Stimulated activated CD4-positive, alpha-beta T cell treated with anti-CD3 and anti-CD28 coated beads, Interleukin-1b, Interleukin-23, amount 100 ng/mL, for 48 hours (primary cell): ENCODE measurements at places on chromosomes 13 and 19.

DNA sequence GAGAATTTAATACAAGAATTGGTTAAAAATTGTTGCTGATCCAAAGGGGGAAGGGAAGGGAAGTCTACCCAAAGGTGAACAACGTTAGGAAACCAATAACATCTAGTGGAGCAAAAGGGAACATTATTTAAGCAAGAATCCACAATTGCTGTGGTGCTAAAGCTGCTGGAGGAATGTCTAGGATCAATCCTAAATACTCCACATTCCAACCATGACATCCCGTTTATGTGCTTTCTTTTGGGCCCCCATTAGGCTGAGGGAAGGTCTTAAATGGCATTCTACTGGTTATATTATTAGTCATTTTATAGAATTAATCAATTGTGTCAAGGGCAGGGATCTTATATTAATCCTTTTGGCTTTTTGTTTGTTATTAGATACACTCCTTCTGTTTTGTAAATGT is 39.9 kb upstream of the VWA8 start:
- no peak for DNase-seq

DNA sequence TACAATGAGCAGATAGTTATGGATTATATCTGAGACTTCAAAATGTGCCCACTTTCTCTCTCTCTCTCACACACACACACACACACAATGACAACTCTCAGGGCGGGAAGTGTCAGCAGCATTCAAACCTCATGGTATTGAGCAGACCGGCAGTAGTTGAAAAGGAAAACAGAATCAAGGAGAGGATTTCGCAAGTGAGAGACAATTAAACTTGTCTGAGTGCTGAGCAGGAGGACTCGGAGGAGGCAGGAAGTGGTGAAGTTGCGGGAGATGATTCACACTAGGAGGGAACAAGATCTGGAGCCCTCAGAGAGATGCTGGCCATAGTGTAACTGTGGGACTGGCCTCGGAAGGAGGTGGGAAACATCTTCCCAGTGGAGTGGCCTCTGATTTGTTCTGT is 353.1 kb downstream of the EFNB2 start:
- no peak for DNase-seq

DNA sequence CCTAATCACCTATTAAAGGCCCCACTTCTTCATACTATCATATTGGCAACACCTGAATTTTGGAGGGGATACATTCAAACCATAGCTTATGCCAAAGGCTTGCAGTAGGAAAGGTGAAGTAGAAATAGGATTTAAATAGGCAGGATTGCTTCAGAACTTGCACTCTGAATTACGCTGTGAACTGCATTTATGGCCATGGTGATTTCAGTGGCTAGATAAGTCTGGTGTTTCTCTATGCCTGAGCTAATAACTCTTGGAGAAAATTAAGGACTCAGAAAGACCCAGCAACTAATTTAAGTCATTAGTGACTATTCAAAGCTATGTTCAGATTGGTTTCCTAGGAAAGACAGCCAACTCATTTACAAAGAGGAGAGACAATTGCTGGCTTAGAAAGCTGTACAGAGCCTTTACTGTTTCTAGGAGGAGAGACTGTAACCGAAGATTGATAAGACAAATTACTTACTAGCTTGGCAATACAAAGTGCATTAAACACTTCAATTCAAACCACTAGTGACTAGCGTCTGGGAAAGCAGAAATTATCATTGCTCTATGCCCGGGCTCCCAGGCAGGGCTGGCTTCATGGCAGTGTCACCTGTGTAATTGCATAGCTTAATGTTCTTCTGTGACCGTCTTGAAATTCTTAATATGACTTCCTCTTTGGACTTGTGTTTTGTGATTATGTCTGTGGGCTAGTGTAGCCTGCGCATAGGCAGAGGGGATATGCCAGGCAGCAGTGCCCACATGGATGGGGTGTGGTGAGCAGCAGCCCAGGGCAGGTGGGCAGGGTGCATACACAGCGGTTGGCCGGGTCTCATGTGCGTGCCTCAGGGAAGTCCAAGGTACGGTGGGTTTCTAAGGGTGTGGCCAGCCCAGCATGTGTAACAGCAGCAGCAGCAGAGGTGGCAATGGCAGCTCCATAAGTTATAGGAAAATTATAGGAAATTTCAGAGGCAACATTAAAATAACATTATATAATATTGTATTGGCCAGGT is 60.1 kb downstream of the KL start:
- no peak for DNase-seq

- DNase-seq: peak; percentile 20
Measured at GRCh38 chr19:55257461-55258420, 1.1 kb downstream of the PPP6R1 start.

- no peak for DNase-seq
Measured at GRCh38 chr13:26225896-26226617, 3.9 kb upstream of the RNF6 start.

- no peak for DNase-seq
Measured at GRCh38 chr13:37645181-37645740, 46.7 kb upstream of the POSTN start.

- no peak for DNase-seq
Measured at GRCh38 chr13:39210961-39211534, 172.8 kb downstream of the NHLRC3 start.

DNA sequence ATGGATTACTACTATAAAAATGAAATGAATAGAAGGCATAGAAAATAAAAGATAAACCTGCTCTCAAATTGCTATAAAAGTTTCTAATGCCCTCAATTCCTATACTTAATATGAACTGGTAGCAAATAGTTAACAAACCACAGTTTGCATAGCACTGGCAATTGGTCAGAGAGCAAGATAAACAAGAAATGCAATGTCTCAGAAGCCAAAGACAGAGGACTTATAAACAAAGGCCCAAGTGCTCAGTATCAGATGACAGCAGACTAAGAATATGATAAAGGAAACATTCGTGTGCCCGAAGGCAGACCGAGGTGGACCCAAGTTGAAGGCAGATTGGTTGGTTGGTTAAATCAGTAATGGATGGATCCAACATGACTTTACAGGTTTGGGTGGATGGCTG is 50.6 kb downstream of the IPO5 start:
- DNase-seq: no peak

- DNase-seq: no peak
Measured at GRCh38 chr13:72186730-72187422, 319.9 kb upstream of the DACH1 start.

GRCh38 chr19:51020988-51021651 is 1.6 kb upstream of the KLK10 start:
- DNase-seq: no peak

DNA sequence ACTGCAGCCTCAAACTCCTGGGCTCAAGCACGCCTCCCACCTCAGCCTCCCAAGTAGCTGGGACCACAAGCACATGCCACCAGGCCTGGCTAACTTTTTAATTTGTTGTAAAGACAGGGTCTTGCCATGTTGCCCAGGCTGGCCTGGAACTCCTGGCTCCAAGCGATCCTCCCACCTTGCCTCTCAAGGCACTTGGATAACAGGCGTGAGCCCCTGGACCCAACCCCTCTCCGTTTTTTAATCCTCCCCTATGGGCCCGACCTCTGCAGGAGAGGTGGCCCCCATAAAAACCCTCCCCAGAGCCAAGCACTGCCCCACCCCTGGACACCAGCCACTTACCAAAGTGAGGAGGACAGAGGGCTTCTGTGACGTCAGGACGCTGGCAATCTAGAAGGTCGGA is 28.6 kb downstream of the PEPD start:
- no peak for DNase-seq

GRCh38 chr13:21688056-21688455 is 17.2 kb downstream of the FGF9 start:
- no peak for DNase-seq

- no peak for DNase-seq
Measured at GRCh38 chr13:43136920-43137575, 113.7 kb downstream of the DNAJC15 start.

- DNase-seq: no peak
Measured at GRCh38 chr13:113423520-113424163, 29.6 kb downstream of the ADPRHL1 start.

- peak; percentile 31 for DNase-seq
Measured at GRCh38 chr13:40130871-40131636, 475.6 kb downstream of the COG6 start.

DNA sequence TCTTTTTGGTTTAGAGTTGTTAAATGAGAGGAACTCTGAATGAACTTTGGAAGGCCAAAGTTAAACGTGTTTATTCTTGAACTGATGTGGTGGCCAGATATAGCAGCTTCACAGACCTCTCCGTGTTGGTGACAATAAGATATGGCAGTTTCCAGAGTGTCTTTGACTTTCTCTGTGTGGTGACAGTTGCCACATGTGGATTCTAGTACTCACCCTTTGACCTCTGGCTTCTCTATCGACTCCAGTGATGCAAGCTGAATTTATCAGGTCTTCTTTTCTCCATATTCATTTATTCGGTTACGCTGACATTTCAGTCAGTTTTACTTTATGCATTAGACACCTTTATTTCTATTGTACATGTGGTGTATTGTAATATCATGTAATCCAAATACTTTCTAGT is 1469.5 kb downstream of the SLITRK1 start:
- DNase-seq: no peak

DNA sequence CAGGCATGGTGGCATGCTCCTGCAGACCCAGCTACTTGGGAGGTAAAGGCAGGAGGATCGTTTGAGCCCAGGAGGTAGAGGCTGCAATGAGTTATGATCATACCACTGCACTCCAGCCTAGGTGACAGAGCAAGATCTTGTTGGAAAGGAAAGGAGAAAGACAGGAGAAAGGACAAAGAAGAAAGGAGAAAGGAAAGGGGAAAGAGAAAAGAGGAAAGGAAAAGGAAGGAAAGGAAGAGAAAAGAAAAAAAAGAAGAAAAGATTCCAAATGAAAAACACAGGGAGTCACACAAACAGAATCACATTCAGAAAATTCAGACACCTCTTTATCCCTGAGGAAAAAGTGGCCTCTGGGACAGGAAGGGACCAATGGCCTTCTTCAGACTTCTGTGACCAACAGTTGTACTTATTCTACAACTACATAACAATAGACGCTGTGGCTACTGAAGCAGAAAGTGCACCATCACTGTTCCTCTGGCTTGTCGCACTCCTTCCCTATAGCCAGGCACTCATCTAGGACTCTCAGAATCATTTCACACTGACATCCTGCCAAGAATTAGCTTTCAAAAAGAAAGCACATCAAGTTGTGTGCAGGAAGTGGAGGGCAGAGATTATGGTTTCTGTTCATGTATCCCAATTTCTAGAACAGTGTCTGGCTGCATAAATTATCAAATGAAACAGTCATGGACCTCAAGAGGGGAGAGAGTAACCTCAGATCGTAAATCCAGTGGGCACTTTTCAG is 5.9 kb downstream of the MTMR6 start:
- DNase-seq: peak; percentile 21

DNA sequence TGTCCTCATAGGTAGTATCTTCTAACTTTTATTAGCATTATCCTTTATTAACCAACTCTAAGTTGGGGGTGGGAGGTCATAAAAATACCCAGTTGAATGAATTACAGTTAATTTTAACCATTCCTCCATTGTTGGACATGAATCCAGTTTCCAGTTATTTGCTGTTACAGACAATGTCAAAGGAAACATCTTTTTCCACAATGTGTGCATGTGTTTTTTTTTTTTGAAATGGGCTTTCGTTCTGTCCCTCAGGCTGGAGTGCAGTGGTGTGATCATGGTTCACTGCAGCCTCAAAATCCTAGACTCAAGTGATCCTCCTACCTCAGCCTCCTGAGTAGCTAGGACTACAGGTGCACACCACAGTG is 32.0 kb downstream of the KLF5 start:
- DNase-seq: no peak

DNA sequence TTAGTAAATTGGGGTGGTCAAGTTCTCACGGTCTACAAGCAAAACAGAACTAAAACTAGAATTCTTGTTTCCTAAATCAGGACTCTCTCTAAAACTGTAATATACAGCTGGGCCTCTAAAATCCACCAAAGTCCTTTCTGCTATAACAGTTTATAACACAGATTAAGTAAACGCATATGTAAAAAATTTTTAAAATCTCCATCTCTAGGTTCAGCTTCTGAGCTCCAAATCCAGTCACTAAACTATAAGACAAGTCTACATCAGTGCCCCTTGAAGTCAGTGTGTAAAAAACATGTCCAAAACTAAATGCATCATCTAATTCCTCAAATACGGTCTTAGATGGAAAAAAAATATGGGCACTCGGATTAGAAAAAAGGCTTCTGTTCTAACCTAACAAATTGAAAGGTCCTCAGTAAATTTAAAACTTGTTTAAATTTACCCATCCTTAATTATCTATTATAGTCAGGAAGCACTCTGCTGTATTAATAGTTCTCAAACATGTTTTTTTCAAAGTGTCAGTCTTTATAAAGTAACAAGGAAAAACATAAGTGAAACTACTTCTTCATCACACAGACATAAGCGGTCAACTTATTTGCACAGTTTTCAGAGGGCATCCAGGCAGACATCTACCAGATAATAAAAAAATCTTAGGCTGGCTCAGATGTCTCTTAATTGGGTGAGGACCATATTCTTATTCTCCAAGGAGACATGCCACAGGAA is 33.6 kb downstream of the ELF1 start:
- DNase-seq: no peak

- no peak for DNase-seq
Measured at GRCh38 chr19:35755131-35755549, 1.7 kb downstream of the HSPB6 start.

GRCh38 chr19:15178629-15179308 is 22.0 kb downstream of the NOTCH3 start:
- DNase-seq: no peak

DNA sequence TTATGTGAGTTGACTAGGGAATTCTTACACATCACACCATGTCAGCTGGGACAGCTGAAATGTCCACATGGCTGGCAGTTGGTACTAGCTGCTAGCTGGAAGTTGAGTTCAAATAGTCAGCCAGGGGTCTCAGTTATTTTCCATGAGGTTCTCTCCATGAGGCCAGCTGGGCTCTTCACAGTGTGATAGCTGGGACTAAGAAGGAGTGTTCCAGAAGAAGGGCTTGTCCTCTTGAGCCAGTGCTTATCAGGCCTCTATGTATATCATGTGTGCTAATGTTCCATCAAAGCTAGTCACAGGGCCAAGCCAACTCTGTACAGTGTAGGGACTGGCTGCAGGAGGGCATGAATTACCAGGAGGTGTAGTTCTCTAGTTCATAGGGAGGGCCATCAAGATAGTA is 11.8 kb downstream of the USPL1 start:
- no peak for DNase-seq

DNA sequence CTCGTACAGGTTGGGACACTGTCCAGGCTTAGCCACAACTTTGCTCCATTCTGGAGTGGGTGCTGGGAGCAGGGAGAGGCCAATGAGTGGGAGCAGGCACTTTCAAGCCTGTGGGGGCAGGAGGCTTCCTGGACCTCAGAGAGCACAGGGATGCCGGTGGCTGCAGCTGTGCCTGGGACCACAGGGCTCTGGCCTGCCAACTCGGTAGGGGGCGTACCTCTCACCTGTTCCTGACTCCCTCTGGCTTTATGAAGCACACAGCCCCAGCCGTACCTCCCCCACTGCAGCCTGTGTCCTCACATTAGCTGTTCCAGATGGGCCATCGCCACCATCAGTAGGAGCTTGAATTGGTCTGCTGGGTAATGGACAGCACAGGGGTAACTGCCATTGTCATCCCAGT is 278.7 kb upstream of the KLHL1 start:
- DNase-seq: no peak

GRCh38 chr19:45643927-45644771 is 5.0 kb upstream of the EML2 start:
- DNase-seq: no peak
